ENCODE measurements at places on chromosomes 7 and 10. TPM values are rescaled to one million over a fixed set of nuclear protein-coding genes. Genes with fewer than 3 reads are reported as not detected.

The PNLIPRP1 gene
- not detected for total RNA-seq

The EIF5AL1 gene
- 0.33 TPM for total RNA-seq

The DLX6 gene
- not detected for total RNA-seq

The FEZF1 gene
- not detected for total RNA-seq

The SLC16A12 gene
- under 0.01 TPM for total RNA-seq

The OGDHL gene
- under 0.01 TPM for total RNA-seq
